ENCODE measurements at places on chromosomes 6 and 20.

- peak; percentile 49 for DNase-seq
Measured at GRCh38 chr20:44911264-44911921, 1.5 kb downstream of the PABPC1L start.

DNA sequence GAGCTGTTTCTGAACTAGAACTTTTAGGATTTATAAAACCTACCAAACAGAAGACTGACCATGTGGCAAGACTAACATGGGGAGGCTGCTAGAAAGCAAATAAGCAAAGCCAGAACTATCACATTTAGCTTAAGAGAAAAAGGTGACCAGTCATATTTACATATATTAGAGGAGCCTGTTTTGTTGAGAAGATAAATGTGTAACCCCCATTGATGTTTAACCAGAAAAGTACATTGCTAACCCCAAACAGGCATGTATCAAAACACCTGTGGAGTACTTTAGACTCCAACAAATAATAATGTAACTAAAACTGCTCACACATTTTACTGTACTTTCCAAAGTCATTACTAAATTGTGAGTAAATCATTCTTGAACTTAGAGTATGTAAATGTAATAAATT lies 35.0 kb downstream of the AKIRIN2 start:
- DNase-seq, result no peak

GRCh38 chr6:53752440-53752839 lies 42.4 kb upstream of the LRRC1 start:
- DNase-seq, result no peak

DNA sequence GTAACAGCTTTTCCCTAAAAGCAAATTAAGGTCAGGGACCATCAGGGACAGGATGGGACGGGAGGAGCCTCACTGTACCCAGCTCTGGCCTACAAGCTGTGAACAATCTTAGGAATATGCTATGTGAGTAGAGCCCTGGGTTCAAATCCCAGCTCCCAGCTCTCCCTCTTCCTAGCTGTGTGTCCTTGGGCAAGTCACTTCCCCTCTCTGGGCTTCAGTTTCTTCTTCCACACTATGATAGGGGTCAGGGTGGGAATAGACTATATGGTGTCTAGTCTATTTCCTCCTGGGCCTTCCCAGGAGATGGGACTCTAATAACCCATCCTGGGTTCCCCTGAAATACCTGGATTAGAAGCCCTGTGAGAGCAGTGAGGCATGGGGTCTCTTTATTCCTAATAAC lies 41.6 kb downstream of the CPNE5 start:
- DNase-seq, result no peak

DNA sequence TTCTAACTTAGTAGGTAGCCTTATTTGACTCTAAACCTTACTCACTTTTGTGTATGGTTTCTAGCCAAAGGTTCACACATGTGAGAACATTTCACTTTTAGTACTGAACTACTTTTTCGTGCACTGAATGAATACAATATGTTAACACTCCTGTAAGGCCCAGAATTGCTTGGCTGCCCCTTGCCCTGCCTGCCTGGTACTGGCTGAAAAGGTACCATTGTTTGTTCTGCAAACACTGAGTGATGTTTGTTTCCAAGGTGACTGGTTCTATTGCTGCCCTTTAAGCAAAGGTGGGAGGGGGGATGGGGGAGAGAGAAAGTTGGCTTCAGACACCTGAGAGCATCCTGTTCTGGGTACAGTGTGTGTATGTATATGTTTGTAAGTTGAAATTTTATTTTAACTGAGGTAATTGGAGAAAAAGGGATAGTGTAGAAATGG lies 31.2 kb downstream of the RREB1 start:
- DNase-seq, result no peak

- no peak for DNase-seq
Measured at GRCh38 chr6:68675548-68675947, 40.5 kb downstream of the ADGRB3 start.

DNA sequence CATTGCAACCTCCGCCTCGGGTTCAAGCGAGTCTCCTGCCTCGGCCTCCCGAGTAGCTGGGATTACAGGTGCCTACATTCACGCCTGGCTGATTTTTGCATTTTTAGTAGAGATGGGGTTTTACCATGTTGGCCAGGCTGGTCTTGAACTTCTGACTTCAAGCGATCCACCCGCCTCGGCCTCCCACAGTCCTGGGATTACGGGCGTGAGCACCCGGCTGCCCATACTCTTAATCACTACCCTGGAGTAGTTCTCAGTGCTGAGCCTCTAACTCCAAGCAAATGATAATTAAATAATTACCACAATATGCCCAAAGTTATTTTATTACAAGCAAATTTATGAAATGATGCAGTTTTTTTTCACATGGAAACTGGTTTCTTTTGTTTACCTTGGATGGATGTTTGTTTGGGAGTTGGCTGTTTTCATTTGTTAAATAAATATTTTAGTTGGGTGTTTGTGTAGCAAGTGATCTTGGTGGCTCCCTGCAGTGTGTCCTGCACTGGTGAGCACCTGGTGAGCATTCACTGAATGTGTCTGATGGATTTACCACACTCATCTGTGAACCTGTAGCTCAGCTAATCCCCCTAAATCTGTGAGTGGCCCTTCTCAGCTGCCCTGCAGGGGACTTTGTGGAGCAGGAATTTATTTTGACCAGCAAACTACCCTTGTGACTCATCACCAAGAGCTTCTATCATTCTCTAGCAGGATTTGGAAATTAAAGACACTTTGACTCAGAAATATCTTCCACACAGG lies 36.9 kb downstream of the UTRN start:
- DNase-seq, result peak; percentile 46

DNA sequence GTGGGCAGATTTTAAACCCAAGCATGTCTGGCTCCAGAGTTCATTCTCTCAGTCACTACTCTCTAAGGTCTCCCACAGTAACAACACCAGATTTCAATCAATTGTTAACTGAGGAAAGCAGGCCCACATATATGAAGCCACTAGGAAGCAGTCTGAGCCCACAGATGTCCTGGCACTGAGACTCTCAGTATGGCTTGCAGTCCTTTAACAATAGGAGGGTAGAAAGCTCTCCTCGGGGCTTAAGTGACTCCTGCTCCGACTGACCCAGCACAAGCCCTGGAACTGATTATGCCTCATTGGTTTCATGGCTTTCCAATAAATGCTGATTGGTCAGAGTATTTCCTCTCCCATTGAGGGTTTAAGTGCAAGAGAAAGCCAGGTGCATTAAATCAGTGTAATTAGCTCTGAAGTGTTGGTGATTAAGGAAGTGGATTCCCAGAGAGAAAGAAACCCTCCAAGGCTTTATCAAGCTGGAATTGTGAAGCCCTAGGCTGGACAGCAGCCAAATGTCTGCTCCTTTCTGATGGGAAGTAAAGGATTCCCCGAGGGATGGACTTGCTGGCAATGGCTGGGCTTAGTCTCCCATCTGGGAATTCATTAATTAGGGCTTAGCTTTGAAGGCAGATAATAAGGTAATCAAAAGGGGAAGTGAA lies 76.6 kb upstream of the PROKR2 start:
- no peak for DNase-seq

DNA sequence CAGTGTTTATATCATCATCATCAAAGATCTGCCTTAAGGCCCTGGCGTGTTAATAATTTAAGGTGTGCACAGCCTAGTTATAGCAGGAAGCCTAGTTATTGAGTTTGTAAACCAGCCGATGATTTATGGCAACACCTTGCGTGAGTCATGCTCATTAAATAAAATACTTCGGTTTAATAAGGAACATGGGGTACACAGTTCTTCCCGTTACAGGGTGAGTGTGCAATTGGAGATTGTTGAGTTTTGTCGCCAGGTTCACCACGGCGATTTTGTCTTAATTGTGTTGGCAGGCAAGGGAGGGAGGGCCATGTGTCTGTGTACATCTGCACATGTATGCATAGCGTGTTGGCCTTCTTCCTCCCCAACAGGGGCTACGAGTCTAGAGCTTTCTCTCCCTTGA lies 104.0 kb downstream of the TFAP2A start:
- DNase-seq, result no peak

DNA sequence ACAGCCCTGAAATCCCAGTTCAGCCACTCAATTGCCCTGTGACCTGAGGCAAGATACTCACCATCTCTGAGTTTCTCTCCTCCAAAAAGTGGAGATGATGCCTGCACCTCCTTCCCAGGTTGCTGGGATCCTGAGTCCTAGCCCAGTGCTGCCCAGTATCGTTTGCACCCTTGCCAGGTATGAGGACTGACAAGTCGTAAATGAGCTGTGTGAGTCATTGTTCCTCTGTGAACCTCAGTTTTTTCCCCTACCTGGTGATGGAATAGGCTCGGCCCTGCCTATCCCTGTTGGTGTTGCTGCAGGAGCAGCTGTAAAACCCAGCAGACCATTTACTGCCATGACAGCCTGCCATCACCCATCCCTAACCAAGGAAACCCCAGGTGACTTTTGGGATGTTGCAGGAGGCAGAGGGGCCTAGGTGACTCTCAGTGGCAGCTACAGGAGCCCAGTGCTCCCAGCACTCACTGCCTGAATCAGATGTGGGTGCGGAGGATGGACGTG lies 229.3 kb downstream of the SYNDIG1 start:
- DNase-seq, result no peak

DNA sequence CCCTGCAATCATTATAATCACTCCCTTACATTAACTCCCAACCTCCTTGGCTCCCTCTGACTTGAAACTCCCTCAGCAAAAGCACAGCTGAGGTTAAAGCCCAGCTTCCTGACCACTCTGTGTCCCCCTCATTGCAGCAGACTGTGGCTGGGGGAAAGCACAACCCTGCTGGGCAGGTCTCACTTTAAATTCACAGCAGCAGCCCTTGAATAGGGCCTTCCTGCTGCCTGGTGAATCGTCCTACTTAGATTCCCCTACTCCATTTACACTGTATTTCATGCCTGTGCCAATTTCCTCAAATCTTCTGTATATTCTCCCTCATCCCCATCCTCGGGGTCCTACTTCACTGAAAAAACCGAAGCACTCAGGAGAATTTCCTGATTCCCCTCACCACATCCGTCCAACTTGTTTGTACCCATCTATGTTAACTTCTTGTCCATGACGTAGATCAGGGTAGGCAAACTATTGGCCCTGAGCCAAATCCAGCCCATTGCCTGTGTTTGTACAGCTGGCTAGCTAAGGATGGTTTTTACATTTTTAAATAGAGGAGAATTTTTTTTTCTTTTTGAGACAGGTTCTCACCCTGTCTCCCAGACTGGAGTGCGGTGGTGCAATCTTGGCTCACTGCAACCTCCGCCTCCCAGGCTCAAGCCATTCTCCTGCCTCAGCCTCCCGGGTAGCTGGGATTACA lies 31.5 kb upstream of the GCM1 start:
- DNase-seq, result no peak

DNA sequence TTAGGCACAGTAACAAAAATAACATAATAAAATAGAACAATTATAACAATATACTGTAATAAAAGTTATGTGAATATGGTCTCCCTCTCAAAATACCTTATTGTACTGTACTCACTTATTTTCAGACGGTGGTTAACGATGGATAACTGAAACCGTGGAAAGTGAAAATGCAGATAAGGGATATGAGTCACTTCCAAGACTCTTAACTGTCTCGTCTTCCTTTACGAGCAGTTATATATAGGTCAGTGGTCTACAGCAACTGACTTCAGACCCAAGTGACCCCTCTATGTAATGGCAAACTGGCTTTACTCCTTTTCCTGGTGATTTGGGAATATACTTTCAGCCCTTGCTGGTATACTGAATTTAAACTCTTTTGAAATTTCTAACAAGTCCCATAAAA lies 261.4 kb downstream of the SLC35F1 start:
- DNase-seq, result no peak

DNA sequence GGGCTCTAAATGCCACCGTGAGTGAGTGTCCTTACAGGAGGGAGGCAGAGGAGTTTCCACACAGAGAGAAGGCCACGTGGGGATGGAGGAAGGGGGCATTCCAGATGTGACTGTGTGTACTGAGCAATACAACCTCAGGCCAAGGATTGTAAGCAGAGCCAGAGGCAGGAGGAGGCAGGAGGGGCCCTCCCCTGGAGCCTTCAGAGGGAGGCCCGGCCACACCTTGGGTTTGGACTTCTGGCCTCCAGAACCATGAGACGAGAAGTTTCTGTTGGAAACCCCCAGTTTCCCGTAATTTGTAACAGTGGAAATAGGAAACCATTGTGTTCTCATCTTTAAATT lies 9.3 kb upstream of the KIF25 start:
- DNase-seq, result no peak

GRCh38 chr6:28218312-28219248 lies 6.5 kb upstream of the ZSCAN9 start:
- peak; percentile 75 for DNase-seq

- DNase-seq, result no peak
Measured at GRCh38 chr6:34530753-34531365, 25.3 kb downstream of the SPDEF start.

GRCh38 chr6:37696841-37697662 lies 631 bp downstream of the MDGA1 start:
- peak; percentile 60 for DNase-seq

DNA sequence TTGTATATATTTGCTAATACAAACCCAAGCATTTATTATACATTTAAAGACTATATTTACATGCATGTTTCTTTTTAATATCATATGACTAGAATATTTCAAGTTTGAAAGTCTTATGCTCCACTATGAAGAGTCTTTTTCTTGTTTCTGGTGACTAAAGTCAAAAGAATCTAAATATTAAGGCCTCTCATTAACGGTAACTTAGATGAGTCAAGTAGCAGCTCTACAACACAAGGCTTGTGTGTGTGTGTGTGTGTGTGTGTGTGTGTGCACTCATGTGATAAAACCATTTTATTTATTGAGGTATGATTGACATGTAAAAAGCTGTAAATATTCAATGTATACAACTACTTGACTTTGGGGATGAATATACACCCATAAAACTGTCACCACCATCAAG lies 275.6 kb downstream of the TFAP2B start:
- no peak for DNase-seq

GRCh38 chr6:34053721-34054120 lies 92.2 kb downstream of the GRM4 start:
- DNase-seq, result no peak

DNA sequence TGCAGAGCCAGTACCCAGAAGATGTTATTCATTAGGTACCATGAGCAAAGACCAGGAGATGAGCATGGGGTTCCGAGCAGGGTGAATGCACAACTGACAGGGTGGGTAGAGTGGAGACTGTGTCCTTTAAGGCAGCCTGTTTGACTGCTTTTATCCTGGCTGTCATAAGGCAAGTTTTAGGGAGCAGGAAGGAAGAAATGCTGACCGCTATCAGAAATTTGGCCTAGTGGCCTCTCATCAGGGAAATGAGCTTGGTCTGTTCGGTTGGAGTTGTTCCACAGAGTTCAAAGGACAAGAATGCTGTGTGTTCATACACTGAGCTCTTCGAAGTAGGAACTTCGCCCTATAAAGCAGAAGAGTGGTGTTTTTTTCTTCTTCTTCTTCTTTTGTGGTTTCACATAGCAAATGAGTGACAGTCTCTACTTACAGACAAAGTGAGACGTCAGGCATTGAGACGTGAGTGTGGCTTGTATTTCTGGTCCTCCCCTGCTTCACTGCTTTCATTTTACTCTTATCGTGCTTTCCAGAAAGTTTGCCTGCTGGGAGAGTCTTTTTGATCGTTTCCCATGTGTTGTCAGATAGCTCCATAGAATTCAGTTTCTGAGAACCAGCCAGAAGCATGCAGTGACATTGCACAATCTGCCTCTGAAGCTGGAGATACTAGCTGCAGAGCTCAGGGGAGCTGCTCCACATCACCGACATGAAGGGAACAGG lies at the start of gene CASS4:
Gene CASS4, plus strand, starts transcription at position 502 of the 714 bp plus-strand sequence. Its CDS starts 199 bp downstream, at position 701.
- DNase-seq, result peak; percentile 41

- DNase-seq, result no peak
Measured at GRCh38 chr6:37406726-37407341, 26.2 kb upstream of the CMTR1 start.

GRCh38 chr20:919491-919916 lies 3.4 kb upstream of the ANGPT4 start:
- no peak for DNase-seq

GRCh38 chr6:64732888-64733287 lies 974.1 kb downstream of the EYS start:
- DNase-seq, result no peak

- DNase-seq, result no peak
Measured at GRCh38 chr20:63857764-63858392, 3.4 kb upstream of the ABHD16B start.

Measured in AG08396 (cell line).